Glutamatergic neuron (in vitro differentiated cells): ENCODE measurements at places on chromosomes 3 and 15. TPM values are rescaled to one million over a fixed set of nuclear protein-coding genes. Genes with fewer than 3 reads are reported as not detected.

The EEFSEC gene
- 8.3 TPM for total RNA-seq

The P2RY12 gene
- not detected for total RNA-seq

The PRR23E gene
- total RNA-seq: not detected

The BBX gene
- total RNA-seq: 71.0 TPM

The RETNLB gene
- total RNA-seq: not detected

The COL7A1 gene
- total RNA-seq: 62.0 TPM

The CPNE9 gene
- total RNA-seq: 54.6 TPM

The FYCO1 gene
- 3.8 TPM for total RNA-seq

The IGF2BP2 gene
- total RNA-seq: 118 TPM

The PRSS50 gene
- not detected for total RNA-seq

GRCh38 chr3:44058022-44058867 is 183.4 kb upstream of the TOPAZ1 start:
- no peak overlapping the region for H3K27ac ChIP-seq
- H3K4me1 ChIP-seq: peaks cover 2% of the 10 kb centered on the region
- DNase-seq: no peak
- H3K4me3 ChIP-seq: no peak overlapping the region
- peaks cover 3% of the 10 kb centered on the region for H3K27me3 ChIP-seq
- peaks cover 6% of the 10 kb centered on the region for H3K36me3 ChIP-seq

DNA sequence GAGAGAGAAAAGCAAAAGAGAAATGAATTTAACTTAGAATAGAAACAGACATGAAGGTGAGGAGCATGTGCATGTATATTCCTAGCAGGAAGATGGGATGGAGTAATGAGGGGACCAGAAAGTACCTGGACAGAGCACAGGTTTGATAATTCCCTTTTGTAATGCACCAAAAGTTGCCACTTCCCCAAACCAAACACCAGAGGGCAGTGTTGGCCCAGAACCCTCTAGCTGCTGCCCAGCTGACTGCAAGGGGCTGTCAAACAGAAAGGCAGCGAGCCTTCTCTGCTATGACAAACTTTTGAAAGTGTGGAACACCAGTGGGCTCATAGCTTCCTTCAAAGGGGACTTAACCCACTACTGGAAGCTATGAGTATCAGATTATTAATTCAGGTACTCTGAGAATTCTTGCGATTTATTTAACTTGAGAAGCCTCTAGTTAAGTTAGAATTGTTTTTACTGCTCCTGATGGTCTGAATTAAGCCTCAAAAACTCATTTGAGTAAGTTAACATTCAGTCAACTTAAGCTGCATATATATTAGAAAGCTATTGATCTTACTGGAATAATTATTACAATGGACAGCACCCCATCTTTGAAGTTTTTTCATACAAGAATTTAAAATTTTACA is 234.9 kb downstream of the NEK10 start:
- H3K27me3 ChIP-seq: no peaks in the 10 kb centered on the region
- peak; percentile 76 for DNase-seq
- no peak overlapping the region for H3K27ac ChIP-seq

DNA sequence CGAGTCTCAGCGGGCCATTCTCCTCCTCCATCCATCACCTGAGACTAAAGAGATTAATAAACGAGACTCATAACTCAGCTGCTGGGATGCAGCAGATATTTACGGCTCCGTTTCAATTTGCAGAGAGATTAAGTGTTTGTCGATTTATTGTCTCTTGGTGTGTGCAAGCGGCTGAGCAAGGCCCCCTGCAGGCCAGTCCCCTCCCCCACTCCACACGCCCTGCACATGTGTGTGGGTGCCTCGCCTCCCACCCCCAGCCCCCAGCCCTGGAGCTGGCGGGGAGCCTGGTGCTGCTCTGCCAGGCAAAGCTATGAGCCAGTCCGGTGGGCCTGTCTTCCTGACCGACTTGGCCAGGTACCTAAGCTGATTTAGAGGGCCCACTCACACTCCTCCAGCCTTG is 63.0 kb downstream of the CYP11A1 start:
- DNase-seq: no peak
- peaks cover 26% of the 10 kb centered on the region for H3K4me1 ChIP-seq

DNA sequence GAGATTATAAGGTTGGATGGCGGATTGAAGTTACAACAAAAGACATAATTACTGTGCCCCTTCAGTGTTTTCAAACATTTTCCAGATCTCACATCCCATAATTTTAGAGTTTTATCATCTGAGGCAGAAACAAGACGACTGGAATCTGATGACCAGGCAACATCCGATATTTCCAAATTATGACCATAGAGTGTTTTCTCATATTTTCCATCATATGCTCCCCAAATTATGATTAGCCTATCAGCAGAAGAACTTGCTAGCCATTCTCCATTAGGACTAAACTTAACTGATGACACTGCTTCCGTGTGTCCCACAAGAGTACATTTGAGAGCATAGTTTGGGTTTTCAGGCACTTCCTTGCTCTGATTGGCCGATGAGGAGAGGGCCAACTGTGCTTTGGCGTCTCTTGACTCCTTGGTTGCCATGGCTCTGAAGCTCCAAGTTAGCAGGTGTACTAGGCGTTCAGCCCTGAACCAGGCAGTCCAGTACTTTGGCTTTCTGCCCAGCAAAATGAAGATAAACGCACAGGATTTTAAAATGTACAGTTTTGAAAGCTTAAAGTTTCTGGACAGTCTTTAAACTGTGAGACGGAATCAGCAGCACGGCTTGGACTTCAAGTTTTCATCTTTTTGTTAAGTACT is 638 bp downstream of the WDR5B start:
- no peak for DNase-seq
- H3K36me3 ChIP-seq: peaks cover 3% of the 10 kb centered on the region
- peak overlapping the region; percentile 97 for H3K4me3 ChIP-seq
- peak overlapping the region; percentile 49 for H3K27ac ChIP-seq

DNA sequence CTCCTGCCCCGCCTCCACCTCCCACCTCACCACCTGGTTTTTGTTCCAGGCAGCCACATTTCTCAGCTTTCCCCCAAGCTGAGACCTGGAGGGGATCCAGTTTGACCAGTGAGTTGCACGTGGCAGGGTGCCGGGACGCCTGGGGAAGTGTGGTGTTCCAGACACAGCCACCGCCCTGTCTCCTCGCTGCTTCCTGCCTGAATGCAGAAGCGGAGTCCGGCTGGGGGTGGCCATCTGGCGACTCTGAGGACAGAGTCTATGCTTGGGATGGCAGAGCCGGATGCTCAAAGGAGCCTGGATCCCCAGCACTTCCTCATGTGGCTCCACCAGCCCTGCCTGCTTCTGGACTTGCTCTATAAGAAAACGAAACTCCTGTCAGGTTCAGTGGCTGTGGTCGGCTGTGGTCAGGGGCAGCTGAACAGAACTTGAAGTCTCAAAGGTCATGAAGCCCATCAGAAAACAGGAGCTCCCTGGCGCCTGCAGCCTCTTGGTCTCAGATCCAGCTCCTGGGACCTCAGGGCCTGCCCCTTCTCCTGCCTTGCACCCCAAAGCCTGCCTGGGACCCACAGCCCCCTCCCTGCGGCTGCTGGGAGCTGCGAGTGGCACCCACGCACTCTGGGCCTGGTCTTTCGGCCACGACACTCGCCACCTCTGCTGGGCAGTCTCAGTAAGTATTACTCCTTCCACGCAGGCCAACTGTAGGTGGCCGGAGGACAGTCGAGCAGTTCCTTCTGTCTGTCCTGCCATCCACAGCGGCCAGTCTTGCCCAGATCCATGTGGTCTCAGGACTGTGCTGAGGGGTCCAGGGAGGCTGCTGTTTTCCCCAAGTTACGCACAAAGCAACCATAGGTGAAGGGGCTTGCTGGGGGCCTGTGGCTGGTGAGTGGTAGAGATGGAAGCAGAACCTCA is 112.8 kb upstream of the MEF2A start:
- no peak overlapping the region for H3K4me3 ChIP-seq
- no peak overlapping the region for H3K27ac ChIP-seq
- DNase-seq: no peak
- H3K36me3 ChIP-seq: peaks cover 4% of the 10 kb centered on the region
- peaks cover 2% of the 10 kb centered on the region for H3K4me1 ChIP-seq

DNA sequence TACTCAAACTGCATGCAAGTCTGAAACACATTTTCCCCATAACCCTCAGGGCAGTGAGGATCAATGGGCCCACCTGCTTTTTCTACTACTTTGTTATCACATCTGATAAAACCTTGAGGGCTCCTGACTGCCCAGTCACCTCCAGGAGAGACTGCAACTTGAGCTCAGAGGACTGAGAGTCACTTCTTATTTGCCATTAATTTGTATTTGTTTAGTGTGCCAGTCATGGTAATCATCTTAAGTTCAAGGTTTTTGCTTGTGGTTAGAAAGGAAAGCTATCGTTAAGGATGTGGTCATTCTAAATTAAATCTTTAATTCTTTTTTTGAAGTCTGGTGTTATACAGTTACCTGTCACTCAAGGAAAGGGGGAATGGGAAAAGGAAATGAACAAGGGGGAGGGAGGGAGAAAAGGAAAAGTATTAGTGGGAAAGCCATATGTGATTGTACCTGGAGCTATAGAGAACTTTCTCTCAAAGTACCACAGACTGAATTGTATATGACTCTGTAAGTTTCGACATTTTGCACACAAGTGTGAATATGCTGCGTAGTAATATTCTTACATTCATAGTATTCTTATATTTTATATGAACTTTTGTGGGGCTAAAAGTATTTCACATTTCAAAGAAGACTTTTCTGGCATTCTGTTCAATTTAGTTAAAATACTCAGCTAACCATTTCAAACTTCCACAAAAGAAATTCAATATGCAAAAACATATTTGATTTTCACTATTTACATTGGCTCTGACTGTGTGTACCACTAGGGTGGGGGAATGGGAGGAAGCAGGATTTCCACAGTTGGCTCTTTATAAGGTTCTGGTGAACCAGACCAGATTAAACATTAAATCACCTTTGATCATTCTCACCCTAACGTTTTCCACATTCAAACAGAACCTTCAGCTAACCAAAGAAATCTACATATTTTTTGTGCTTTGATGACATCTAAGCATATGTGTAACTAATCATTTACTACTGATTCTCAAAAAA is 166.5 kb upstream of the ATP11B start:
- H3K4me3 ChIP-seq: no peak overlapping the region
- H3K27ac ChIP-seq: no peak overlapping the region
- H3K4me1 ChIP-seq: no peaks in the 10 kb centered on the region
- DNase-seq: no peak

GRCh38 chr15:100667405-100668347 is 65.3 kb downstream of the ASB7 start:
- H3K36me3 ChIP-seq: no peaks in the 10 kb centered on the region
- no peak overlapping the region for H3K4me3 ChIP-seq
- no peak overlapping the region for H3K27ac ChIP-seq

DNA sequence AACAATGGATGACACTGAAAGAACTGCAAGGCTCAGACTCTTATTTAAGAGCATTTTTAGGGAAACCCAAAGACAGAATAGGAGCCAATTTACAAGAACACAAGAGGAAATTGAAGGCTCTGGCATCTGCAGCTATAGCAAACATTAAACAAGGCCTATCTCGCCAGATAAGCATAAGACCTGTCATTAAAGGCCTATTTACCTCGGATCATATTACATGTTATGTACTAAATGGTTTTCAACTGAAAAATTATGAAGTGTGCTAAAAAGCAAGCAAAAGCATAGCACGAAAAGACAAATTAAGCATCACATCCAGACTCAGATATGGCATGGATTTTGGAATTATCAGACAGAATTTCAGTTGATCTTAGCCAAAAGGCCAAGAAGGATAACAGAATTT is 617.1 kb downstream of the SQOR start:
- H3K27ac ChIP-seq: no peak overlapping the region
- no peaks in the 10 kb centered on the region for H3K36me3 ChIP-seq
- no peak for DNase-seq
- H3K4me3 ChIP-seq: no peak overlapping the region
- no peaks in the 10 kb centered on the region for H3K27me3 ChIP-seq

- no peaks in the 10 kb centered on the region for H3K36me3 ChIP-seq
- DNase-seq: no peak
- no peak overlapping the region for H3K4me3 ChIP-seq
- no peaks in the 10 kb centered on the region for H3K27me3 ChIP-seq
These were observed 10.7 kb downstream of the MTHFS start for GRCh38 chr15:79886124-79886523.

DNA sequence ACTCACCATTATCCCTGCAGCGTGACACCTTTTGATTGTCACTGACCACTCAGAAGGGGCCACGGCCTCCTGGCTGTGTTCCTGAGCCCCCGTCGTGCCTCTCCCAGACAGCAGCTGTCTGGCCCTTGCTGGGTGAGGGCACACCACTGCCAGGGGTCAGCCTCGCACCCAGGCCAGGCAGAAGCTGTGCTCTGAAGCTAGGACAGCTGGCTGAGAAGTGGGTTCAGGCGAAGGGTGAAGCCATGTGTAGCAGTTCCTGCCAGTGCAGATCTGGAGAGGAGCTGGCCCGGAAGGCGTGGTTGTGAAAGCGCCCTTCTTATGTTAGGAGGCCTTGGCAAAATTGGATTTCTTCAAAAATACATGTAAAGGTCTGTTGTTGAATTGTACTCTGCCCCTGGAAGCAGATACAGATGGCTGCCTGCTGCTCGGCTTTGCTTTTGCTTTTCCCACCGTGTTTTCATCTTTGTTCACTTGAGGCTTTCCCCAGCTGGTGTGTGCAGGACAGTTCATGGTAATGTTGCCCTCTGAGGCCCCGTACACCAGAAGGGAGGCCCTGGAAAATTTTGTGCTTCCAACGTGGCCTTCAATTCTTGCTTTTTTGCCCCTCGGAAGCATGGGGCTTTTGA is 49.1 kb downstream of the KLHL25 start:
- peaks cover 4% of the 10 kb centered on the region for H3K36me3 ChIP-seq
- H3K27ac ChIP-seq: peak overlapping the region; percentile 95
- peaks cover 24% of the 10 kb centered on the region for H3K27me3 ChIP-seq
- peaks cover 78% of the 10 kb centered on the region for H3K4me1 ChIP-seq
- H3K4me3 ChIP-seq: peak overlapping the region; percentile 36
- peak; percentile 26 for DNase-seq

GRCh38 chr3:17553080-17553479 is 189.4 kb downstream of the TBC1D5 start:
- peaks cover 32% of the 10 kb centered on the region for H3K4me1 ChIP-seq
- H3K36me3 ChIP-seq: no peaks in the 10 kb centered on the region
- DNase-seq: no peak

- H3K27me3 ChIP-seq: no peaks in the 10 kb centered on the region
- H3K36me3 ChIP-seq: no peaks in the 10 kb centered on the region
- H3K4me1 ChIP-seq: peaks cover 6% of the 10 kb centered on the region
- peak; percentile 18 for DNase-seq
- peak overlapping the region; percentile 61 for H3K4me3 ChIP-seq
These were observed 98.3 kb upstream of the VGLL3 start for GRCh38 chr3:87088993-87089841.

DNA sequence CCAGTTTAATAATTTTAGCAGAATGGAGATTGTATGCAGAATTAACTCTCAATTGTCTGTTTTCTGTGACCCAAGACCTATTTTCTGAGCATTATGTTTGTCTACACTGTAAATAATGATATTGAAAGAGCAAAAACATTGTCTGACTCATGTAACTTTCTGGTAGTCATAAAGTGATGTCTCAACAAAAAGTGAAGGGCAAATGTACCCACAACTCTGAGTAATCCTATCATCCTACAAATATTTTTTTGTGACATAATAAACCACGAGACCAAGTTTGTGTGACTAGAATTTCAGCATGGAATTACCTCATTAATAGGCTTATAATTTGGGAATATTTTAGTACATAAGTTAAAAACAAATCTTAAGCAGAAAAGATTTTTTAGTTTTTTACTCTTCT is 15.4 kb upstream of the ABHD10 start:
- H3K36me3 ChIP-seq: no peaks in the 10 kb centered on the region
- no peak overlapping the region for H3K27ac ChIP-seq
- H3K27me3 ChIP-seq: peaks cover 2% of the 10 kb centered on the region
- peaks cover 3% of the 10 kb centered on the region for H3K4me1 ChIP-seq
- no peak for DNase-seq
- no peak overlapping the region for H3K4me3 ChIP-seq

- no peaks in the 10 kb centered on the region for H3K36me3 ChIP-seq
- peak overlapping the region; percentile 33 for H3K27ac ChIP-seq
- peaks cover 15% of the 10 kb centered on the region for H3K27me3 ChIP-seq
- peak overlapping the region; percentile 40 for H3K4me3 ChIP-seq
- peaks cover 10% of the 10 kb centered on the region for H3K4me1 ChIP-seq
These were observed 128.9 kb downstream of the NSMCE3 start for GRCh38 chr15:29140475-29141307.
